ENCODE measurements at places on chromosomes 13 and 19.
A peak's percentile ranks its signal among the peaks of the same experiment; 100 is the strongest.

GRCh38 chr19:39848392-39848791, 2.2 kb upstream of the FBL start:
- peak; percentile 18 for DNase-seq

- no peak for DNase-seq
Observed at GRCh38 chr19:2044709-2045500, 6.1 kb downstream of the MKNK2 start.

DNA sequence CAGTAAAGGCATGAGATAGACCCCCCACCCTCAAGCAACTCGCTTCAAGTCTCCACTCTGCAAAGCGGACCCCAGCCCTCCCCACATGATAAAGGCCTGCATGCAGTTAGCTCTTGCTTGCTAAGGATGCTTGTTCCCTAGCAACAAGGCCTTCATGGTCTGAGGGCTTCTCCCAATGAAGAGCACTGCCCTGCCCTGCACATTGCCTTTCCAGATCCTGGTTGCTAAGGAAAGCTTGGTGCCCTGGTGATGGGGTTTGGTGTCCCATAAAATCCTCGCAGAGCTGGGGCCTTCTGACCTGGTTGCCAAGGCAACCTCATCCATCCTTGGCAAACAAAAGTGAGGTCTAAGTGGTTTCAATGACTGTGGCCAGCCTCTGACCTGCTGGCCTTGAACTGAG, 6.0 kb downstream of the DBP start:
- no peak for DNase-seq

DNA sequence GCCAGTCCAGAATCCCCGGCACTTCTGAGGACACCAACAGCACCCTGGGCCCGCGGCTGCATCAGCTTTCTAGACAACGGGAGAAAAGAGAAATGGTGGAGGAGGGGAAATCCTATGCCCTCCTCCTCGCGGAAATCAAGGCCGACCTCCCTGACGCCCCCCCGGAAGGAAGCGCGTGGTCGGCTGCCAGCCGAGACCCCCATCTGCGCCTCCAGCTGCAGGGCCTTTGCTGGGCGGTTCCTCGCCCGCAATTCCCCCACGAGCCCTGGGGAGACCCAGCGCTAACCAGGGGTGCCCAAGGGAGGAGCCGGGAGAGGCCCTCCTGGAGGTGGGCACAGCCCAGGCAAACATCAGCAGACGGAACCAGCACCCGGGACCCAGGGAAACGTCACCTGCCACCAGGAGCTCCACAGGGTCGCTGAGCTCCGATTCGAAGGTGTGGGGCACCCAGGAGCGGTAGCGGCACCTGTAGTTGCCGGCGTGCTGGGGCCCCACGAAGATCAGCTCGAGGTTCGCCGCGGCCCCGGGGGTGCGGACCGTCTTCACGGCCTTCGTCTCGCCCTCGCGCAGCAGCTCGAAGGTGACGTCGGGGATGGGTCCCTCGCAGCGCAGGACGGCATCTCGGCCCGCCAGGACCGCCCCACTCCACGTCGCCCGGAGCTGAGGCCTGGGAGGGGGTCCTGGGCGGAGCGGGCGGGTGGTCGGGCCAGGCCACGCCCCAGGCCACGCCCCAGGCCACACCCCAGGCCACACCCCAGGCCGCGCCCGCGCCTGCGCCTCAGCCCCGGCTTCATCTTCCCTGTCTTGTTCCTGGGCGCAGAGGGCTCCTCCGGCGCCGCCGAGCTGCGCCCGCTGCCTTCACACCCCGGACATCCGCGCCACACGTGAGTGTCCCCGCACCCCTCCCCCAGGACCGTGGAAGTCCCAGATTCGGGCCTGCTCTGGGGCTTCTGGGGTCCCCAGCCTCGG, 6.0 kb downstream of the A1BG start:
- DNase-seq = no peak
